ENCODE measurements at places on chromosomes 6 and 20.

- no peak for DNase-seq
Measured at GRCh38 chr6:131754715-131755567, 44.1 kb upstream of the CTAGE9 start.

DNA sequence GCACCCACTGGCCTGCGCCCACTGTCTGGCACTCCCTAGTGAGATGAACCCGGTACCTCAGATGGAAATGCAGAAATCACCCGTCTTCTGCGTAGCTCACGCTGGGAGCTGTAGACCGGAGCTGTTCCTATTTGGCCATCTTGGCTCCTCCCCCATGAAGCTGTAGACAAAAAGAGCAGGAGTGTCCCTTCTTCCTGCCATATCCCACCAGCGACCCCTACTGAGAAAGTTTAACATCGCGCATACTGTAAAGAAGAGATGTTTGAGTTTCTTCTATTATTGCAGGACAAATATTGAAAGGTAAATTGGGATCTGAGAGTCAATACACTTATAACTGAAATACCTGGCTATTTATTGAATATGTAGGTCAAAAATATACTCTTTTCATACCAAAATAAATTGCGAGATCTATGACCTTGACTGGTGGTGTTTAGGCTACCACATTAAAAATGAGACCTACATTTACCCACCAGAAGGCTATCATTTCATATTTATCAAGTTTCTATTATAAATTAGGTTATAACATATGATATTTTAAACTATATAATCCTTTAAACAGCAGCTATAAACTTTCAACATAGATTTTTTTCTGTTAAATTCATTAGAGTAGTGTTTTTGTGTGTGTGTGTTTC, 586.3 kb downstream of the HTR1B start:
- DNase-seq = peak; percentile 44

DNA sequence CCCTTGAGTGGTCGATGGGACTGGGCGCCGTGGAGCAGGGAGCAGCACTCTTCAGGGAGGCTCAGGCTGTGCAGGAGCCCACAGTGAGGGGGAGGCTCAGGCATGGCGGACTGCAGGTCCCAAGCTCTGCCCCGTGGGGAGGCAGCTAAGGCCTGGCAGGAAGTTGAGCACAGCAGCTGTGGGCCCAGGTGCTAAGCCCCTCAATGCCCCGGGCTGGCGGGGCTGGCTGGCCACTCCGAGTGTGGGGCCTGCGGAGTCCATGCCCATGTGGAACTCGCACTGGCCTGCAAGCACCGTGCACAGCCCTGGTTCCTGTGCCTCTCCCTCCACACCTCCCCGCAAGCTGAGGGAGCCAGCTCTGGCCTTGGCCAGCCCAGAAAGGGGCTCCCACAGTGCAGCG, 948.4 kb upstream of the EYS start:
- DNase-seq = no peak

GRCh38 chr20:40393197-40394079, 295.6 kb downstream of the MAFB start:
- DNase-seq = no peak

DNA sequence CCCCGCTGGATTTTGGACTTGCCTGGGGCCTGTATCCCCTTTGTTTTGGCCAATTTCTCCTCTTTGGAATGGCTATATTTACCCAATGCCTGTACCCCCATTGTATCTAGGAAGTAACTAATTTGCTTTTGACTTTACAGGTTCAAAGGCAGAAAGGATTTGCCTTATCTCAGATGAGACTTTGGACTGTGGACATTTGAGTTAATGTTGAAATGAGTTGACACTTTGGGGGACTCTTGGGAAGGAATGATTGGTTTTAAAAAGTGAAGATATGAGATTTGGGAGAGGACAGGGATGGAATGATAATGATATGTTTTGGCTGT, 1220.3 kb upstream of the CITED2 start:
- no peak for DNase-seq

GRCh38 chr20:11522366-11522741, 395.3 kb upstream of the BTBD3 start:
- DNase-seq = no peak

DNA sequence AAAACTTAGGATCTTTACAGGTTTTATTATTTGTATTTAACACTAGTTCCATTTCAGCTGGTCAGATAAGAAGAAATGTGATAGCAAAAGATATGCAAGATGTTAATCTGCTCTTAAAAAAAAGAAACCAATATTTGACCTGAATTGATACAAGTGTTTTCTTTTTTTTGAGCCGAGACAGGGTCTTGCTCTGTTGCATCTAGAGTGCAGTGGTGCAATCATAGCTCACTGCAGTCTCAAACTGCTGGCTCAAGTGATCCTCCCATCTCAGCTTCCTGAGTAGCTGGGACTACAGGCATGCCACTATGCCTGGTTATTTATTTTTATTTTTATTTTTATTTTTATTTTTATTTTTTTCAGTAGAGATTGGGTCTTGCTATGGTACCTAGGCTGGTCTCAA, 133.0 kb downstream of the GMPR start:
- no peak for DNase-seq

- DNase-seq = no peak
Measured at GRCh38 chr6:71012866-71013469, 56.1 kb upstream of the B3GAT2 start.

DNA sequence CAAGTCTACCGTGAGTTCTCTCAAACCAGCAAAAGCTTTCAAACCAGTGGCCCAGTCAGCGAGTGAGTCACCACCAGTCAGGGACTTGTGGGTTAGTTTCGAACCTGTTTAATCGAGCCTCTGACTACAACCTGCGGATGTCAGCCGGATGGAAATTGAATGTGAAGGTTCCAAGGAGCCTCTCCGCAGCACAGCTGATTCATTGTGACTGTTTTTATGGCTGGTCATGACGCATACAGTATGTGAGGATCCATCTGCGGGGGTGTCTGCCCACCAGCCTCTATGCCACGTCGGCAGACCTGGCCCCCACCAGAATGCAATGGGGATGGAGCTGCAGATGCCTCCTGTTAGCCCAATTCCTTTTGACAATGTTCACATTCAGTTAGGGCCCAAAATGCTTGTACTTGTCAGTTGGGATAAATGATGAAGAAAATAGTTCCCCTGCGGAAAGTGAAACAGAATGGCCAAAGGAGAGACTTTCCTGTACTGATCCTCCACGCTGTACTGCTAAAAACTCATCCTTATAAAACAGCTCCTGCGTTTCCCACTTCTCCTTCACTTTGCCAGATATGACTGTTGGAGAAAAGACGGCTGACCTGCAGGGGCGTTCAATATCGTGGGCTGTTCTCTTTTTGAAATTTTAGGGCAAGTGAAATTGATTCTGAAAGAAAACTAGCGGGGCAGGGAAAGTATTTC, 206.6 kb downstream of the TFAP2B start:
- DNase-seq = no peak

DNA sequence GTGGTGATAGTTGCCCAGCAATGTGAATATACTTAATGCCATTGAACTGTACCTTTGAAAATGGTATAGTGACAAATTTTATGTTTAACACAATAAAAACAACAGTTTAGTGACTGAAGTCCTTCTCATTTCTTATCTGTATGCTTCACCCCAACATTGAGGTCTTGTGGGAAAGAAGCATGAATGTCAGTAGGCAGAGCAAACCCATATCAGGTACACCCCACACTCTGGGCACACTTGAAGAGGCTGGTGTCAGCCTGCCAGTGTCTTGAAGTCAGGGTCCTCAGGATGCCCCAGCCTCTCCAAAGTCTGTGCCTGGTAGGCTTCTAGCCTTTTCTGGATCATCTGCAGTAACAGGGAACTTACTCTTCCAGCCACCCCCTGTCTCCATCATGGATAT, 51.2 kb downstream of the CD164 start:
- no peak for DNase-seq

GRCh38 chr6:25387911-25388310, 108.7 kb downstream of the CARMIL1 start:
- DNase-seq = no peak

DNA sequence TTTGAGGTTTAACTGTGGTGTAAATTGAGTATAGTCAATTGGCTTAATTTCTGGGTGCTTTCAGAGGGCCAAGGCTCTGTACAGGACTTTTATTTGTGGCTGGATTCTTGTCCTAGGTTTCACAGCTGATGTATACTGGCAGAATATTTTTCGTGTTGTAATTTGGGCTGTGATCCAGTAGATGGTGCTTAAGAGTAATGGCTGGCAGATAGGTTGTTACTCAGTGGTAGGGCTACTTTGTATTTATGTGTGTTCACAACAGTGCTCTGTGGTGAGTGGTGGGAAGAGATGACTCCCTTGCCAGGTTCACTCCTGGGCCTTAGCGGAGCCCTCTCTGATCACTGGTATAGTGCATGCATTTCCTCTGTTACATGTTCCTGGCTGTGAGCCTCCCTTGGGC, 34.5 kb upstream of the FERMT1 start:
- DNase-seq = no peak

DNA sequence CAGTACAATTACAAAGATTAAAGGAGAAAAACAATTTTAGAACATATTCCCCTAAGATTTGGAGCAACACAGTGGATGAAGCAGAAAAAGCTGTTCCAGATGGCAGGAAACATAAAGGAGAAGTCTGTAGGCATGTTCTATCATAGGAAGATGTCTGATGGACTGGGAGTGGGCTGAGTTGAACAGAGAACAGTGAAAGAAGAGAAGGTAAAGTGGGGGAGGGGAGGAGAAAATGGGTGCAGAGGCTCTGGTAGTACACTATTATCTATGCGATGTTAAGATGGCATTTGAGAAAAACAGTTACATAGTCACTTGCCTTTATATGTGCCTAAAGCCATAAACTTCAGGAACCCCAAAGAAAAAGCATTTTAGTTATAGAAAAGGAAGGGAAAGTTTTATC, 4.2 kb upstream of the PHIP start:
- DNase-seq = no peak

- DNase-seq = no peak
Measured at GRCh38 chr20:48329031-48329615, 498.7 kb downstream of the PREX1 start.

DNA sequence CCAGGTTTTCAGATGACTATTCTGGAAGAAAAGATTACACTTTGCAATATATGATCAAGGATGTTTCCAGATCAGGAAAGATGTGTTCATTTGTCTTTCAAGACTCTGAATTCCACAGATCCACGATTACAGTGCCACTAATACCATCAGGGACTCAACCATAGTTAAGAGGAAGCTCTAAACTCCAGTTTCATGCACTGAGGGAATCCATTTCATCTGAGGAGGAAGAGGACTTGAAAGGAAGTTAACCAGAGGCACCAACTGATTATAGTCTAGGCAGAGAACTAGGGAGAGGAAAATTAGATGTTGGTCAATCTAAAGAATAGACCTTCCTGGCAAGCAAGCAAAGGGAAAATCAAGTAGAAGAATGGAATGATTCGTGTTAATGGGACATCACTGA, 218.3 kb upstream of the PRDM1 start:
- DNase-seq = no peak

DNA sequence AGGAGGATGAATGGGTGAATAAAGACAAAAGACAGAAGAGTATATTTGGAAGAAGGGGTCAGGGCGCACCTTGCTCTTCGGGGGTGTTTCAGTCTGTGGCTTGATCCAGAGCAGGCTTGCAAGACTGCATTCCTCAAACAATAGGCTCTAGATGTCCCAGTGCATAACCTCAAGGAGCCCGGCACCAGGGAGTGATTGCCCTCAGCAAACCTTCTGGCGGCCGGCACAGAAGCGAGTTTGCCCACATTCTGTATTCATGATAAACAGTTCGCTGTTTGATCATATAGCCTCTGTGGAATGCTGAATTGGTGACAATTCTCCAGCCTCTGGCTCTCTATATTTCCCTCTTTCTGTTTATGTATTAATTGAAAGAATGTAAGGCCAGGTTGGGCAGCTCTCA, 29.7 kb upstream of the HLA-DRB5 start:
- DNase-seq = no peak

GRCh38 chr6:3471711-3472110, 14.9 kb upstream of the SLC22A23 start:
- DNase-seq = no peak

DNA sequence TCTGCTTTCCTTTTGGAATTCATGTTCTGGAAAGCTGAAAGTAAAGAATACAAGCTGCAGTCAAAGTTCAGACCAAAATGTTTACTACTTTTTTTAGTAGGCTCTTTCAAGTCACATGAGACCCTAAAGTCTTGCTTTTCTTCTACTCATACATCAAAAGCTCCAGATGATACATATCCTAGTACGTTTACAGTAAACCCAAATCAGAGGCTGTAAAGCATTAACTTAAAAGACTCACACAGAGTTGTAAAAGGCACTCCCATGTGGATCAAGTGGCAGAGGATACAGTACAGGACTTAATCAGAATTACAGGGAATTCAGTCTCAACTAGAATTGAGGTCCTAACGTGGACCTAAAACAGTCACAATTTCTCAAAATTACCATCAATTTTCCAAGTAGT, 40.7 kb downstream of the STK38 start:
- DNase-seq = no peak

- no peak for DNase-seq
Measured at GRCh38 chr6:101760843-101761621, 367.5 kb downstream of the GRIK2 start.

DNA sequence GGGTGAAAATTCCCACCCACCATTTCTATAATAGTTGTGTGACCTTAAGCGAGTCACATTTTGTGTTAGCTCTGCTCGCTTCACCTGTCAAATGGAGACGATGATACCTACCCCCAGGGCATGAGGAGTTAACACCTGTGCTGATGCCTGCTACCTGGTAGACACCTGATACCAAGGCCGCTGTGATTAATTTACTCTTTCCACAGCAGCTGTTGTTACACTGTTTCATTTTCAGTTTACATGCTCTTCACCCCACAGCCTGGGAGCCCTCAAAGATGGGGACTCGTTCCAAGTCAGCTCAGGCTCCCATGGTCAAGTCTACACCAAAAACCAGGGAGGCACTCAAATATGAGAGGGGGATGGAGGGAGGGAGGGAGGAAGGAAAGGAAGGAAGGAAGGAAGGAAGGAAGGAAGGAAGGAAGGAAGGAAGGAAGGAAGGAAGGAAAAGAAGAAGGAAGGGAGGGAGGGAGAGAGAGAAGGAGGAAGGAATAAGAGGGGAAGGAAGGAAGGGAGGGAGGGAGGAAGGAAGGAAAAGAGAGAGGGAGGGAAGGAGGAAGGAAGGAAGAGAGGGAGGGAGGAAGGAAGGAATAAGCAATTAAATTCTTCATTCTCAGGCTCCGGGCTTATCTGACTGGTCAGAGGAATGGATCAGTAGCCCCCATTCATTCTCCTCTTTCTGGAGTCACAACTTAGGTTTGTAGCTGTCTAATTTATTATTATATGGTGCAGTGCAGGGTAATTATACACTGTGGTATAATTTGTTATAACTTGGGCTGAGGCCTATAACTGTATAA, 40.9 kb downstream of the PDYN start:
- no peak for DNase-seq

DNA sequence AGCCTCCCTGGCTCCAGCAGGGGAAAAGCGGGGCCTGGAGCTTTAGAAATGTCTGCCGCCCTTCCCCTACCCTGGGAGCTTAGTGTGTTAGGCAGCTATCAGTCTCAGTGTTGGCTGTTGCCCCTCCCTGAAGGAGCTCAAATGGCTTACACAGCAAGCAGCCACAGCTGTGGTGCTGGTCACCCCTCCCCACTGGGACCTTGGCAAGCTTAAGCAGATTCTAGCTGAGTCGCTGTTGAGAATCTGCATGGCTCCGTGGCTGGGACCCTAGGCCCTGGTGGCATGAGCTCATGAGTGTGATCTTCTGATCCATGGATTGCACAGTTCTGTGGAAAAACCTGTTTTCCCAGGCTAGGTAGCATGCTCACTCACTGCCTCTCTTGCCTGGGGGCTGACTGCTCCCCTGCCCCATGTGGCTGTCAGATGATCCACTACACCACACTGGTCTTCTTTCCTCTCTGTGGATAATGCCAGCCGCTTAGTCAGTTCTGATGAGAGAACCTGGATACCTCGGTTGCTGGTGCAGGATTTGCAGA, 714.0 kb downstream of the MAFB start:
- DNase-seq = no peak

Measured in mesothelial cell of epicardium (in vitro differentiated cells).